Lung microvascular endothelial cell (primary cell): ENCODE measurements at places on chromosomes 16 and 17.

DNA sequence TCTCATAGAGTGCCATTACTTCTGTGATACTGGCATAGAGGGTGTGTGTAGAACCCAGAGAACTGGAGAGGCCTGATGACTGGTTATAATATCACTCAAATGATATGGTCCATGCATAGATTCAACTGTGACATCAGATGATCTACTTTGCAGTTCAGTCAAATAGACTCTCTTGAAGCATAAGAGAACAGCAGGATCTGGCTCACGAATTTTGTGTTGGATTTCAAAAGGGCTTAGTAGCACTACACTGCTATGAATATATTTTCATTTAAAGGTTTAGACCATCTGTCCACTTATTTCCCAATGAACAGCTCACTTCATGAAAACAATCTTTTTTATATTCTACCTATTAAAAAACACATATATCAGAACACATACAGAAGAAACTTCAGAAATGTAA, 119.7 kb downstream of the KIF2B start:
- no peak for DNase-seq

GRCh38 chr17:21239680-21240368, 13.4 kb downstream of the NATD1 start:
- DNase-seq: peak; percentile 54

DNA sequence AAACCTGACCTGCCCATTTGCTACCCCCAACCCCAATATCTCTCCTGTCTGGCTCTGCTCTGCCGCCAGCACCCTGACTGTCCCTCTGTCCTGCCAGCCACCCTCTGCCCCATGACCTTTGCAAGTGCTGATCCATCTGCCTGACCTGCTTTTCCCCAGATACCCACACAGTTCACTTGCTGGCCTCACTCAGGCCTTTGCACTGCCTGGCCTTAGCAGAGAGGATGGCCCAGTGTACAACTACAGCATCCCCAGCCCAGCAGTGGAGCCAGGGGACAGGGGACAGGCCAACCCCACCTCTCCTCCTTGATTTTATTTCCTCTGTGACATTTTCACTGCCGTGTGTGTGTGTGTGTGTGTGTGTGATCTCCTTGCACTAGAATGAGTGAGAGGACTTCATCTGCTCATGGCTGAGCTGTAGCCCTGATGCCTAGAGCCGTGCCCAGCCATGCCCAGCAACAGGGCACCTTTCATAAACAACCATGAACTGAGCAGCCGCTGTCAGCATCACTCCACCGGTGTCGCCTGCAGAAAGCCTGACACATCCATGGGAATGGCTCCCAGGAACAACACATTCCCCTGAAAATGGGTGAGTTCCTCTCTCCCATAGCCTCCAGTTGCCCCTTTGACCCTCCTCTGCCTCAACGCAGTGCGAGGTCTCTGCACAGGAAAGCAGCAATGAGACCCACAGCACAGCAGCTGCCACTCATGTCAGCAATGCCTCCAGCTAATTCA, 36.0 kb upstream of the RBFOX3 start:
- no peak for DNase-seq

GRCh38 chr16:77434022-77434529, 758 bp downstream of the ADAMTS18 start:
- DNase-seq: no peak

DNA sequence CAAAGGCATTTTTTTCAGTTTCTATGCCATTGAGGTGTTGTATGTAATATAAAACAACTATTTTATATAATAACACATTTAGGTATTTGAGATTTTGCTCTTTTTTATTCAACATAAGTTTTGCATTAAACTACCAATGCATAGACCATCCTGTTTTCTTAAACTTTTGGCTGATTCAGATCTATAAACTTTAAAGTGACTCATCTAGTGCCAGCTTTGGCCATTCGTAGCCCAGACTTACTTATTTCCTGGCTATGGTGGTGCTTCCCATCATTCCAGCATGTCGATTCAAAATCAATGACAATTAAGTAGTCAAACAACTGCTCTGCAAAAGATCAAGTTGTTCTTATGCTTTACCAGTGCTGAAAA, 3.1 kb downstream of the ERI2 start:
- DNase-seq: no peak
